Left renal cortex interstitium (tissue), 4 donors: ENCODE measurements at places on chromosomes 12 and 14.

- no peak for DNase-seq
Observed at GRCh38 chr14:66507181-66507721, 696 bp upstream of the GPHN start.

- DNase-seq, result no peak
Observed at GRCh38 chr12:87921621-87922020, 107.6 kb downstream of the C12orf50 start.

DNA sequence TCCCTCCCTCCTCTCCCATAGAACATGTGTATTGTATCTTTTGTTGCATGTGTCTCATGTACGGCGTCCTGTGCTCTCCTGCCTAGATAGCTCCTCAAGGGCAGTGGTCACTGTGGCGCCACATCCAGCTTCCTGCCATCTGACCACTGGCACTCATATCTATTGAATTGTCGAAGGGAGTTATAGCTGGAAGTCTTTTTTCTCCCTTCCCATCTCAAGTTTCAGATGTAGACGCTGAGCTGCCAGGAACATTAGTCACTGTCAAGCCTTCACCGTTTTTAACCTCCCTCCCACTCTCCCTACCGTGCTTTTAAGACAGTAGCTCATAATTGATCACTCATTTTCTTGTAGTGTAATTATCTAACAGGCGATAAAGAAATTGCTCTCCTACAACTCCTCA is 33.0 kb downstream of the MTHFD1 start:
- no peak for DNase-seq

GRCh38 chr14:101506926-101507835 is 54.1 kb upstream of the DIO3 start:
- DNase-seq, result no peak
